Amniotic epithelial cell (primary cell): ENCODE measurements at places on chromosomes 12 and 14.
A peak's percentile ranks its signal among the peaks of the same experiment; 100 is the strongest.

GRCh38 chr12:133234971-133235370 lies 706 bp downstream of the ANHX start:
- DNase-seq: no peak

- DNase-seq: peak; percentile 64
Observed at GRCh38 chr14:84225268-84225667, 1304.7 kb upstream of the FLRT2 start.

- no peak for DNase-seq
Observed at GRCh38 chr14:80586131-80586530, 355.4 kb downstream of the CEP128 start.

DNA sequence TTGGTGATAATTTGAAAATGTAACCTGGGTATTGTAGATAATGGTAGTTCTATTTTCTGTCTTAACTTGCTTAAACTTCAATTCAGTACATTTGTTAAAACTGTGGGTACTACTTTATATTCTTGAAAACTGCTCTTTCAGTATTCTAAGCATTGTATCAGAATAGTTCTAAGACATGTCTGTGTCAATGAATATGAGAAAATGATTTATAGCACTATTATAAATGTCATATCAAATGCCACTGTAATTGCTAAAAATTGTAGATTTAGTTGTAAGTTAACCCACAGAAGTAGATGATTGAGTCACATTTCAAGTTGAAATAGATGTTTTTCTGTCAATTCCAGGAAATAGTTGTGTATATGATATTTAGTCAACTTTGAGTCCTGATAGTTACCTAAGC lies 2.4 kb downstream of the NAA30 start:
- DNase-seq: no peak

DNA sequence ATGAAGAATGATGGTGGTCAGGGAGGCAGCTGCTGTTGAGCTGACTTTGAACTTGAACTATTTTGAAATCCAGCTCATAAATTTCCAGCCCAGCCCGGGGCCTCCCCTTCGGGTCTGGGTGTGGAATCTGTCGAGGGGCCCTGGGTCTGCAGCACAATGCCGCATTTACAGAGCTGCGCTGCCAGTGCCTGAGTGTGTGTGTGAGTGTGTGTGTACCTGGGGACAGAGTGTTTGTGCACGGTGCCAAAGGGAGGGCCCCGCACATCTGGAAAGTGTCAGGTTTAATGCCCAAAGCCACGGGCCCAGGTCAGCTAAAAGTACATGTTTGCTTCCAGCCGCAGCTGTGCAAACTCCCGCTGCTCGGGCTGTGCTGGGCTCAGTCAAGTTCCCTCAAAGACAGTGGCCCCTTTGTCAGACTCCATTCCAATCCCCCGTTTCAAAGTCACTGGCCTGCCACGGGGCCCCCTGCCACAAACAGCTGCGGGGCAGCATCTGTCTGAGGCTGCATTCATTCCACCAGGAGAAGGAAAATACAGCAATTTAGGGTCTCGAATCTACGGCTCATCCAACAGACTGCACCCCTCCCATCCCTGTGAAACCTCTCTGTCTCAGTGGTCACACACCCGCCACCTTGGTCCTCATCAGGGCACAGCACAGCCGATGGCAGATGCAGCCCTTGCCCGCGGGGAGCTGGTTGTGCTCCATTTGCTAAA lies 16.3 kb upstream of the RFLNA start:
- DNase-seq: peak; percentile 41

DNA sequence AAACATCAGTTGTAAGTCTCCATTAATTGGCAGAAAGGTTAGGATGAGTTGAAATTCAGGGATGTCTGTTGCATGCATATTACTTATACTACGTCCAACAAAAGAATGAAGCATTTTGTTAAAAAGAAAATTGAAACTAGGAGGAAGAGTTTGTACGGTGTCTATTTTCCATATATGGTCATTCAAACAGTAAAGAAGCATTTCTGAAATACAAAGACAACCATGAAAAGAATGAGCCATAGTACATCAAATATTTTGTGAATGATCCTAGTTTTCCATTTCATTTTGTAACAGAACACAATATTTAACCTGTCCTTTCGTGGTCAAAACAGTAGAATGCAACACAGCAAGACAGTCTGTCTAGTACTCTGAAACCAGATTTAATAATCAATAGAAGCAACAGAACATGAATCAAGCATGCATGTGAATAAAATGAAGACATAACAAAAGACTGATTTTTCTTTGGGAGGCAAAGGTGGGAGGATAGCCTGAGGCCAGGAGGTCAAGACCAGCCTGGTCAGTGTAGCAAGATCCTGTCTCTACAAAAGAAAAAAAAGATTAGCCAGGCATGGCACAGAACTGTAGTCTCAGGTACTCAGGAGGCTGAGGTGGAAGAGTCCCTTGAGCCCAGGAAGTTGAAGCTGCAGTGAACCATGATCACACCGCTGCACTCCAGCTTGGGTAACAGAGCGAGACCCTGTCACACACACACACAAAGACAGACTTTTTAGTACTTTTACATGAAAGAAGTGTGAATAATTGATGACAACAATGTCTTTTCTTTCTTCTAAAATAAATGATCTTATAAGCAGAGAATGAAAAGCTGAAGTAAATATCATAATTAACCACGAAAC lies 156.0 kb downstream of the LRIG3 start:
- no peak for DNase-seq
